COLO829 (cell line): ENCODE measurements at places on chromosomes 2 and 18.
A peak's percentile ranks its signal among the peaks of the same experiment; 100 is the strongest.

DNA sequence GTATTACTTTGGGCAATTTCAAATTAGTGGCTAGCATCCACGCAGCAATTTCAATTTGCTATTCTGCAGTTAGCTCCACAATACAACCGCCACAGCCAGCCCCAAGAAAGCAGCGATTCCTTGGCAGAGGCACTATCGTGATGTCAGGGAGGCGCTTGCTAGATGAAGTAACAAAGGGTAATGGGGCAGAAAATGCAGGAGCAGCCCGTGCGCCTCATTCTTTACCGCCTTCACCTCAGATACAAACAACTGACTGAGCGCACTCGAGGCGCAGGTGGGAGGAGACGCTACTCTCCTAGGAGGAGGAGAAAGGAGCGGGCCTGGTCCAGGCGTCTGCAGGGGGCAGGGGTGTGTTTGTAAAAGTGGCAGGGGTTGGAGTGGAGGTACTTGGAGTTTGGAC, 76.9 kb upstream of the ASB18 start:
- no peak for DNase-seq

DNA sequence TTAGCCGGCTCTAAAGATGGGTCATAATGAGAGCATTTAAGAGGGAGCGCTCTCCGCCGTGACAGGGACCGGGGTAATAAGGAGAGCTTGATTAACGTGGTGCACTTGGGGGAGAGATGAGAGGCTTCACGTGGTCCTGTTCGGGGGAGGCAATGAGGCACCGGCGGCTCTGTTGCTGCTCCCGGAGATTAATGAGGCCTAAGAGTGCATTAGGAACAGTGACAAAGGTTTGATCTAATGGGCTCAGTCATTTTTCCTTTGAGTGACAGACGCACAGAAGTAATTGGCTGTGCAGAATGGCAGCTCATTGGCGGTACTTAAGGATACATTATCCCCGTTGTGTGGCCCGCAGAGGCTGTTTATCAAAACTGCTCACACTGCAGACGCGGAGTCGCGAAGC, 250.7 kb downstream of the GBX2 start:
- DNase-seq, result no peak

- DNase-seq, result no peak
Measured at GRCh38 chr2:119232666-119232993, 9.0 kb downstream of the STEAP3 start.

- no peak for DNase-seq
Measured at GRCh38 chr2:25615386-25615785, 58.0 kb downstream of the DTNB start.

- DNase-seq, result no peak
Measured at GRCh38 chr2:18156002-18156401, 277.5 kb downstream of the KCNS3 start.

DNA sequence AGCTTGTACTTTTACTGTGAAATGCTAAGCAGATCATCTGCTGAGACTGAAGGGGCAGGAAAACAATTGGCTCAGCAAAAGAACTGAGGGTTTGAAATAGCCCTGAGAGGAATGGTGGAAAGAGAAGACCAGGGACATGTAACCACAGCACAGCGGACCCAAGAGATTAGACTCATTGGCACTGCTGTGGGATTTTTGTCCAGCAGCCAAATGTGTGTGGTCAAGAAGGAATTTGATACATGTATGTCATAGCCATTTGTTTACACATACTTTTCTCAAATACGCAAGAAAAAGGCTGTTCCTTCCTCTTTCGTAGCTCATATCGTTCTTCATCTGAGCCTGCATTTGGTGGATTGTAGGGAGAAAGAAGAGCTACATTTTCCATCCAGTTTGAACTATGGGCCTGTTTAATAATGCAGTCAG, 73.8 kb downstream of the TRABD2A start:
- peak; percentile 43 for DNase-seq

- DNase-seq, result no peak
Measured at GRCh38 chr2:105821428-105822125, 76.9 kb downstream of the NCK2 start.

DNA sequence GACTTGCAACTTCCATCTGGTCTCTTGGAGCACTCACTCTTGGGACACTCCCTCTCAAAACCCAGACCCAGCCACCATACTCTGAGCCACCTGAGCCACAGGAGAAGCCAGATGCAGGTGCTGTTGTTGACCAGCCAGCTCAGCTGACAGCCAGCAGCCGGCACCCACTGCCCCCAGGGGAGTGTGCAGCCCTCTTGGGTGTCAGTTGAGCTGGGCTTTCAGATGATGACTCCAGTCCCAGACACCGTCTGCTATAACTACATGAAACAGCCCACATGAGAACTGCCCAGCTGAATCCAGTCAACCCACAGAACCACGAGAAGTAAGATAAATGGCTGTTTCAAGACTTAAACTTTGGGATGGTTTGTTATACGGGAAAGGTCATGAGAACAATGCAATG, 10.7 kb upstream of the IGFBP2 start:
- no peak for DNase-seq

DNA sequence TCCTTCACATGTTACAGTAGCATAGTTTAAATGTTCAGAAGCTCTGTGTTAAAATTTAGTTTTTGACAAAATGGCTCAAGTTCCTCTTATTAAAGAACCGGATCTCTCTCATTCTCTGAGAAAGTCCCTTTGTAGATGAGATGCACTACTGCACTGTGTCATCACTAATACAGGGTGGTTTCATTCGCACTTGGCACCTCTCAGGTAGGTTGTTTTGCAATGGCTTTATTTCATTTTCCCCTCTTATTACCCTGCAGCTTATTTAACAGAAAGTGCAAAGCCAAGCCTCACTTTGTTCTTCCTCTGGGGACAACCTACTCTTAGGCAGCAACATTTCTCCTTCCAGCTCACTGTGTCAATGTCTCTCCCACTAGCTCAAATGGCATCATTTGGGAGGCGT, 185.1 kb downstream of the DLGAP1 start:
- no peak for DNase-seq

DNA sequence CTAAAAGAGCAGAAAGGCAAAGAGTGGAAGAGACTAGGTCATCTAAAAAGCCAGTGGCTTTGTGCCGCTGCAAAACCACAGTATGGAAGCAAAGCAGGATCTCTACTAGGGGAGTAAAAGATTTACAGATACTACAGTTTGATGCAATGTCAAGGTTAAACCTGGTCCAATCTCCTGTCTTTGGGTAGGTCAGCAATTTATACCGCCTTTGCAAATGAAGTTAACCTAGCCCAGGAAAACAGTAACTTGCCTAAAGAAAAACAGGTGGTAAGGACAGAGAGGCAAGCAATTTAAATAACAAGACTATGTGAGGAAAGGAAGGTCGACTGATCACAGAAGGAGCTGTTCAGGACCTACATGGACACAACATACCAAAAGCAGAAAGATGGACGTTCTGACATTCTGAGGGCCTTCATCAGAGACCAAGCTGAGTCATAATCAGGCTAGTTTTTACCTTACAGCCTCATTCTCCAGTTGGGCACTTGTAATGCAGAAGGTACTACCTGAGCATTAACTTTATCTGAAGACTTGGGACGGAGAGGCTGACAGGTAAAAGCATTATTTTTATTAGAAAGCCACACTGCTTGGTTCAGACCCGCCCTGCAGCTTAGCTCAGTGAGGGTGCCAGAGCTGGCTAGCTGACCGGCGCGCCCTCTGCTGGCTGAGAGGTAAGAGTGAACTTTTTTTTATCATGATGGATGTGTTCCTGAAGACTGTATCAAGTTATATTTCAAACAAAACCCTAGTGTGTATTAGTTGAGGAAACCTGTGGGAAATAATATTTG, 15.9 kb downstream of the CDKL4 start:
- DNase-seq, result peak; percentile 48

DNA sequence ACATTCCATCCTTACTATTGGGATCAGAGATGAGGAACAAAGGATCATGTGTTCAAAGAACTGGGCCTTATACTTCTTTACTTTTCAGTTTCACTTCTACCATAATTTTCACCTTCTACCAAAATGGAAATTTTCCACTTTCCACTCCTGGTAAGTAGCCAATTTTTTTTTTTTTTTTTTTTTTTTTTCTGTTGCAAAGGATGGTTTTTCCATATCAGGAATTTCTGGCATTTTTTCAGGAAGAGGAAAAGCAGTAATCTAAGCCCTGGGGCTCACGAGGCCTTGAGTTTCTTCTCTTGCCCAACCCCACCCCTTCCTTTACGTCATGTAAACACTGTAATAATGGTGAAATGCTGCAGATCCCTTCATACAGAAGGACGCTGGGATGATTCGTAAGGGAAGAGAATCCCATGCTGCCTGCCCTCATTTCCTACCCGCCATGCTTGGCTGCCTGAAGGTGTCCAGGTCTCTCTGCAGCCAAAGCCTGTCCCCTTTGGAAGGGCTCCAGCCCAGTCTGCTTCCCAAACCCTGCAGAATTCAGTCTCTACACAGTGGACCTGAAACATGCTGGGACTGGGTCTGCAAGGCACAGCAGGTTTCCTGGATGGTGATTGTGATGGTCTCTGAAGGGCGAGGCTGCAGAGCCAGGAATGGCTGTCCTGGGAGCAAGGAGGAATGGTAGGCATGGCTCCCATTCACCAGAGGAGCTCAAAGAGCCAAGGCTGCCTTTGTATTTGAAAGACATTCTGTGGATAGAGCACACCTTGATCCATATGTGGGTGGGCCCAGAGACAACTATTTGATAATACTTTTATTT, 57.0 kb downstream of the EFR3B start:
- peak; percentile 88 for DNase-seq

DNA sequence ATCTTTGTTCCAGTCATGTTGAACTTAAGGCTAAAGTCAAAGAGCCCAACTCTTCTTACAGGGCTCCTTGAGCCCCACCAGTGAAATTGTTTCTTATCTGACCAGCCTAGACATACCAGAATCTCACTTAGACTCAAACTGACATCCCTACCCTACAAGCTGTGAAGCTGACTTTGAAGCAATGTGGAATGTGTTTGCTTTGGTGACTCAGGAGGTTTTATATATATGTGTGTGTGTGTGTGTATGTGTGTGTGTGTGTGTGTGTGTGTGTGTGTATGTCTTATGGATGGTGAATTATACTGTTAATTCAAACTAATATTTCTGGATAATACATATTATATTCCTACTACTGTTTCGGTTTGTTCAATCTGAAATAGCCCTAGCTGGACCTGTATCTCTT, 67.3 kb downstream of the CAMKMT start:
- no peak for DNase-seq

GRCh38 chr18:59708988-59709387, 11.8 kb upstream of the CCBE1 start:
- no peak for DNase-seq

DNA sequence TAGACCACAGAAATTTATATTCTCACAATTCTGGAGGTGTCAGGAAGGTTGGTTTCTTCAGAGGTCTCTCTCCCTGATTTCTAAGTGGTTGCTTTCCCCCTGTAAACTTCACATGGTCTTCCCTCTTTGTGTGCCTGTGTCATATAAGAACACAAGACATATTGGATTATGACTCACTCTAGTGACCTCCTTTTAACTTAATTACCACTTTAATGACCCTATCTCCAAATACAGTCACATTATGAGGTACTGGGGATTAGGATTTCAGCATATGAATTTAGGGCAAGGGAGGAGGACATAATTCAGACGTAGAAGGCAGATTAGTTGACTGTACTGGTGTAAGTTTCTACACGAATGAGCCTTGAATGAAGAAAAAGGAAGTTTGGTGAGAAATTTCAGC, 38.2 kb upstream of the EPHA4 start:
- no peak for DNase-seq

DNA sequence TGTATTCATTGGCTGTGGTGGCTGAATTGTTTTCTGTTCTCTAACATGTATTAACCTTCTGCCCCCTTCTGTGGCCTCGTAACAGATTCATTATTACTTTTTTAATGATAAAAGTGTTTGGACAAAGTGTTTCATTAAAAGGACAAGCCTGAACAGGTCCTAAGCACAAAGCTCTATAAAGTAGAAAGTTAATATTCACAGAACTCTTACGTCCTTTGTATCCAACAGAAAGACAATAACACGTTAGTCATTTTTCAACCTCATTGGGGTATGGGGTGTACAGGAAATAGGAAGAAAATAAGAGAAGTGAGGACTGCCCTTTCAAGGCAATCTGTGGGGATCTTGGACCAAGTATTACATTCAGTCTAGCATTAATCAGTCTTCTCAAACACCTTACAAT, 105.5 kb upstream of the RGPD4 start:
- DNase-seq, result no peak

GRCh38 chr2:70569559-70569958, 15.9 kb upstream of the TGFA start:
- DNase-seq, result no peak

DNA sequence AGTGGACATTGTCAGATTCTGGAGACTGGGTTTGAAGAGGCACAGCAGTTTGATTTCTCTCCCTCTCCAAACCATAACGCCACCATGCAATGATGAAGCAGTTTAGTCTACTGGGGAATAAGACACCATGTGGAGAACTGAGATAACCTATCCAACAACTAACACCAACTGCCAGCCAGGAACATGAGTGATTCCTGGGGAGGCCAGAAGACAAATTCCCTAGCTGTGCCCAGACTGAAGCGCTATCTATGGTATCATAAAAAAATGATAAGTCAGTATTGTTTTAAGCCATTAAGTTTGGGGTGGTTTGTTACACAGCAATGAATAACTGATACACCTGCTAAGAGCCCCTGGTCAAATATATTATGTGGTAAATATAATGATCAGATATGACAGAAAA, 129.3 kb downstream of the EXOC6B start:
- DNase-seq, result no peak

GRCh38 chr2:167264380-167264779, 376.1 kb downstream of the XIRP2 start:
- DNase-seq, result peak; percentile 11

DNA sequence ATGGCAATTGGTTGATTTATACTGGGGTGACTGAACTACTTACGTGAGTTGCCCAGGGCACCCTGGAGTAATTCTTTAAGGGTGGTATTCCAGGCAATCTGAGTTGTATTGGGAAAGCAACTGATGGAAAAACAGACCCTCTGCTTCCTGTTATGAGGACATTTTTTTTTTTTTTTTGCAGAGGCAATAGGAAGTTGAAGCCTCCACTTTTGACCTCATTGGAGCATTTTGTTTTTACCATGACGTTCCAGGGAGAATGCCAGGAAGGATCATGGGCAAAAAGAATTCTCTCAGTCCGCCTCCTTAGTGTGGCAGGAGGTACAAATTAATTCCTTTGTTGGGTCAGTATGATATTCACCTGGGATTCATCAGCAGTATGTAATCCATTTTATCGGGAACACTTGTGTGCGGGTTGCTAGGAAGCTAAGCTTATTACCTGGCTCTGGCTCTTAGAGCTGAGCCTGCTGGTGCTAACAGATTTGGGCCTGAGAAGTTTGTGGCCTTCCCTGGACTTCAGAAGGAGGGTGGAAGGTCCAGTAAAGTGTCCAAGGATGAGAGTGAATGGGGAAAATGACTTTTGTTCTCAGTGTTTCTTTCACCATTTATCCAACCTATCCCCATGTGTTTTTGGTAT, 272.9 kb upstream of the EPAS1 start:
- DNase-seq, result no peak

DNA sequence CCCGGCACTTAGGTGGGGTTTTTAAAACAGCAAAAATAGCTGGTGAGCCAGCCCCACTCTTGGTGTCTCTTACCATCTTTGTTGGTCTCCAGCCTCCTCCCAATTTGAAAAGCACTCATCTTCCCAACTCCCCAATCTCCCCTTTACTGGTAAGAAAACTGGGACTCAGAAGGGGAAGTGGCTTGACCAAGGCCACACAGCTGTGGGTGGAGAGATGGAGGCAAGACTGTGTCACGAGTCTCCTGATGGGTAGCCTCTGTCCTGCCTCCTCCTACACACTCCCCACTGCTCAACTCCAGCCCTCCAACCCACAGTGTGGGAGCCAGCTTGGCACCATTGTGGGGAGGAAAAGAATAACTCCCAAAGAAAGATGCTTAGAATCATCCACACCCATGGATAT, 140.4 kb downstream of the SMAD2 start:
- no peak for DNase-seq
